ENCODE measurements at places on chromosomes 4 and X.

GRCh38 chrX:81201671-81202455 lies at the start of the genes HMGN5 and SH3BGRL:
HMGN5 (minus strand) TSS chrX:81201913; CDS start chrX:81121549, 80,364 bp downstream.
SH3BGRL (plus strand) TSS chrX:81202102; CDS start chrX:81202201, 99 bp downstream.
- DNase-seq = no peak

- peak; percentile 59 for DNase-seq
Measured at GRCh38 chrX:47311932-47312774, 58.2 kb upstream of the ZNF157 start.

- no peak for DNase-seq
Measured at GRCh38 chr4:137360761-137361160, 171.5 kb downstream of the PCDH18 start.

DNA sequence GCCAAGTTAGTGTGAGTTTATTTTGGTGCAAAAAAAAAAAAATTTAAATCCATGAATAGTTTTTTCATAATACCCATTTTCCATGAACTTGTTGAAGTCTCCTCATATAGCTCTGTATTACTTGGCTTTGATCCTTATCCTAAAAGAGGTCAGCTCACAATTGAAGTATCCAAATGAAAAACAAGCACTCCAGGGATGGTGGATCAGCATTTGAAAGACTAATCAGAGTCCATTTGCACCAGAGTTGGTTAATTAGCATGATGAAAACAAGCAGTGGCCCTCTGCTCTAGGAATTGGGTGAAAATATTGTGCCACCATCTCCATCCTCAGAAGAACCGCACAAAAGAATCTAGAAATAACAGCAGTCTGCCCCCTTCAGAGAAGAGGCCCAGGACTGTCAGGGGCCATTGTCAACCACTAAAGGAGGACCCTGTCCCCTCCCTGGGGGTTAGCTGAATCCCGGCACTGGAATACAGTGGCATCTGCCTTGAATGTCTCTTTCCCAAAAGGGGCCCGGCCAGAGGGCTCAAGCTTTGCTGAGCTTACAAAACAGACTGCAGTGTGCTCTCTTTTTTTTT lies 24.7 kb downstream of the SH3KBP1 start:
- no peak for DNase-seq
